Psoas muscle (tissue), 8 donors: ENCODE measurements at places on chromosomes 12 and 14.

DNA sequence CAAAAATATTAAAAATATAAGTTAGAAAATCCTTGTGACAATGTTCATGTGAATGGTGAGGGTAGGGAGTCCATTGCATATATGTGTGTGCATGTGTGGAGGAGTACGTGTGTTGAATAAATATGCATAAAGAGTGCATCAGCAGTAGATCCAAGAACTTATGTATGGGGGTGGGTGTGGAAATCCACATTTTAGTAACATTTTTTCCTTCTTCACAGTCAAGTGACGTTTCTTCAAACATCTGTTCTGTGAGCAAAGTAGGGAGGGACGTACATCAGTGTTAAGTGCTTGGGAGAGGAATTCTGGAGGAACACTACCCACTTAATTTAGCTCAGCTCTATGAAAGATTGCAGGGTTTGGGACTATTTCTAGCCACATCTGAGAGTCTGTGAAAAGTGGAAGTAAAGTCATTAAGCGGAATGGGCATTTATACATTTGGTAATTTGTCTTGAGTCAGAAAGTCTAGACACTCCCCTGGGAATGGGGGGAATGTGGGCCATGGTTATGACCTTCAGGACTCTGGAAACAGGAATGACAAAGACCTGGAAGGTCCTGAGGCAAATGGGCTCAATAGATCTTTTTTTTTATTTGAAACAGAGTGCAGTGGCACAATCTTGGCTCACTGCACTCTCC is 156.4 kb upstream of the PLXNC1 start:
- H3K27ac ChIP-seq, result no peak overlapping the region
- H3K36me3 ChIP-seq, result no peaks in the 10 kb centered on the region
- H3K27me3 ChIP-seq, result no peaks in the 10 kb centered on the region
- H3K4me3 ChIP-seq, result no peak overlapping the region
- peaks cover 8% of the 10 kb centered on the region for H3K4me1 ChIP-seq

DNA sequence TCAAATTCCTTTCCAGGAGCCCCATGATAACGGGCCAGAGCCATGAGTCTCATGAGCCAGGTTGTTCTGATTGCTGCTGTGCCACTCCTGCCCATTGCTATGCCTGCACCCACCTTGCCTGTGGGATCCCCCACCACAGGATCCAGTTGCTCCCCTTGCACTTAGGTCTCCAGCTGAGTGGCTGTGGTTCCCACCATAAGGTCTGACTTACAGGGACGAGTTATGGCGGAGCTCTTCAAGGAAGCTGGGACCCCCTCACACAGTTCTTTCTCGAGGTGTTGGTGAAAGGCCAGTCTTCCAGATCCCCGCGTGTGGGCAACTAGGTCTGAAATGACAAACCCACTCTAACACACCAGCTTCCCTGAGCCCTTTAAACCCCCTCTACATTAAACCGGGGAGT is 111.9 kb upstream of the C14orf180 start:
- H3K36me3 ChIP-seq, result no peaks in the 10 kb centered on the region
- H3K27me3 ChIP-seq, result no peaks in the 10 kb centered on the region
- no peak overlapping the region for H3K4me3 ChIP-seq
- DNase-seq, result no peak
- no peak overlapping the region for H3K27ac ChIP-seq

- H3K27me3 ChIP-seq, result no peaks in the 10 kb centered on the region
- peak overlapping the region; percentile 84 for H3K27ac ChIP-seq
- no peak overlapping the region for H3K4me3 ChIP-seq
- DNase-seq, result no peak
- H3K36me3 ChIP-seq, result no peaks in the 10 kb centered on the region
- H3K4me1 ChIP-seq, result peaks cover 12% of the 10 kb centered on the region
Observed at GRCh38 chr12:57079821-57080220, 1.2 kb upstream of the NEMP1 start.

GRCh38 chr12:62686938-62687337 is 220.3 kb downstream of the MON2 start:
- no peak for DNase-seq
- H3K27ac ChIP-seq, result no peak overlapping the region
- no peaks in the 10 kb centered on the region for H3K4me1 ChIP-seq
- no peaks in the 10 kb centered on the region for H3K27me3 ChIP-seq
- no peak overlapping the region for H3K4me3 ChIP-seq
- H3K36me3 ChIP-seq, result no peaks in the 10 kb centered on the region

DNA sequence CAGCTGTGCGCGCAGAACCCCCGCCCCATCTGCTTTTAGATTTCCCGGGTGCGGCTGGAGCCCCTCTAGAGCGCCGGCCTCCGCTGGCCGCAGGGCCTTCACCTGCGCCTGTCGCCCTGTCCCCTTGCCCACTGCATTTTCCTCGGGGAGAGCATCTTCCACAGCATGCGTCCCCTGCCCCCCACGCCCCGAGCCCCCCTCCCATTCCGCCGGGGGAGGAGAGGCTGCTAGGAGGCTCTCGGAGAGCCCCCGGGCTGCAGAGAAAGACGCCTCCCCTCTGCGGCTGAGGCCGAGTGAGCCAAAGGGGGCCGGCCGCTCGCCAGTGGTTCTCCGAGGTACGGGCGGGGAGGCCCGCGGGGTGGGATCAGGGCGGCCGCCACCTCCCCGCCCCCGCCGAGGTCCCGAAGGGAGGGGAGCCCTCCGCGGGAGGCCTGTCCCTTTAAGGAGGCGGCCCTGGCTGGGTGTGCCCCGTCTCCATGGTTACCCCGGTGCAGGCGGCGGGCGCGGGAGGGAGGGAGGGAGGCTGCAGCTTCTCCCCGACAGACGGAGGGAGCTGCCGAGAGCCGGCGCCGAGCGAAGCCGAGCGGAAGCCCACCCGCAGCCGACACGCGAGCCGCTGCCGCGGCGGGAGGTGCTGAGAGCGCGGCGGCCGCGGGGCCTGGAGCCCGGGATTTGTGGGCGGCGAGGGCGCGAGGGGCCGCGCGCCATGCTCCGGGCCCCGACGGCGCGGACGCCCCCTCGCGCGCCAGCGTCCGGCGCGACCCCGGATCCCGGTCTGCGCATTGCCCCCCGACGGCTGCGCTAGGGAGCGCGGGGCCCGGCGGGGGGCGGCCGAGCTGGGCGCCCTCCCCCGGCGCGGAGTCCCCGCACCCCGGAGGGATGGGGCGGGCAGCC is at the start of gene KCNH3:
TSS of gene KCNH3 (plus strand) at position 521 of the 894 bp plus-strand sequence. CDS start 387 bp downstream, outside the sequence.
- no peak within 1 kb of the TSS for H3K27ac ChIP-seq
- peaks cover 6% of the 10 kb centered on the region for H3K4me1 ChIP-seq
- DNase-seq, result peak; percentile 88
- peaks cover 50% of the 10 kb centered on the region for H3K27me3 ChIP-seq
